Left lobe of liver (tissue), 2 donors: ENCODE measurements at places on chromosomes 7 and 10.

DNA sequence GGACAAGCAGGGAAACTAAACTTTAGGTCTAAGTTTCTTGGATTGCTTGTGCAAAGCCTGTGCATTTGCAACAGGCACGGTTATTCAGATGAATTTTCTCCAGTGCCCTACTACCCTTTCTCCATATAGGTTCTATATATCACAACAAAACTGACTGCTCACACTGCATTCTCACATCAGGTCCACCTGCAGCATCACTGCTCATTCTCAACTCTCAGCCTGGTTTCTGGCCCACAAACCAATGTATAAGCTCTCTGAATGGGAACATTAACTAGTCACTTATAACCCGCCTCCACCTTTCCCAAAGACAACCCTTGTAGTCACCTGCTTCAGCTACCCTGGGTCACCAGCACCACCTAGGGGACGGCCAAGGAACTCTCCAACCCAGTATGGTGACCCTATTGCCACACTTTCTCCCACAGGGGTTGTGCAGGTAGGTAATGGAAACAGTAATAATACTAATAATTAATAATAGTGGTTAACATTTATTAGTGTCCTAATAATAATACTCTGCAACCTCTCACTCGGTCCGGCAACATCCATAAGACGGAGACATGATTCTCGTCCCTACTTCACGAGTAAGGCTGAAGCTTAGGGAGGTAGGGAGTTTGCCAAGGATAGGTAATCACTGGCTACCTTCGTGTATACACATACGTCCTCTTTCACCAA is 97.3 kb downstream of the CLEC2L start:
- peak; percentile 45 for DNase-seq

DNA sequence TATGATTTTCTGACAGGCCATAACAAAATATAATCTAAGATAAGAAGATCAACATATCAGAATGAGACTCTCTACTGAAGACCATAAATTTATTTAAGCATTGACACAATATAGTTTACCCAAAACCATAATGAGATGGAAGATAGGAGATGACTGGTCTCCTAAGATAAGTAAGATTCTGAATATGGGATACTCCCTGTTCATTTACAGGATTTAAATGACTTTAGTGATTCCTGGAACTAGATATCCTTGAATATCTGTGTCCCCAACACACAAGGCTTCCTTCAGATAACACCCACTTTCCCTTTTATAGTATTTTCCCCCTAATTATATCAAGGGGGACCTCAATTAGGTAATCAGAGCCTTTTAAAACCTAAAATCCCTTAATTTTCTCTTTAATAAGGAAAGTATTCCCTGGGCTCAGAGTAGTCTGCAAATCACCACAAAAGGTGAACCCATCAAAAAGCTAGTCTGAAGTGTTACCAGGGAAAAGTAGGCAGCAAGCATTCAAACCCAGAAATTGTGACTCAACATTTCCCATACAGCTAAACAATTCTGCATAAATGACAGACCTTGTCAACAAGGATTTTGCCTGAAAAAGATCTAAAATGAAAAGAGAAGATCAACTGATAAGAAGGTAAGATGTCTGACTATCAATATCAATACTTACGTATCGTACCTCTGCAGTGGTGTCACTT is 99.9 kb downstream of the CNOT4 start:
- DNase-seq, result no peak

- no peak for DNase-seq
Observed at GRCh38 chr7:149765399-149766121, 7.8 kb downstream of the ZNF467 start.

DNA sequence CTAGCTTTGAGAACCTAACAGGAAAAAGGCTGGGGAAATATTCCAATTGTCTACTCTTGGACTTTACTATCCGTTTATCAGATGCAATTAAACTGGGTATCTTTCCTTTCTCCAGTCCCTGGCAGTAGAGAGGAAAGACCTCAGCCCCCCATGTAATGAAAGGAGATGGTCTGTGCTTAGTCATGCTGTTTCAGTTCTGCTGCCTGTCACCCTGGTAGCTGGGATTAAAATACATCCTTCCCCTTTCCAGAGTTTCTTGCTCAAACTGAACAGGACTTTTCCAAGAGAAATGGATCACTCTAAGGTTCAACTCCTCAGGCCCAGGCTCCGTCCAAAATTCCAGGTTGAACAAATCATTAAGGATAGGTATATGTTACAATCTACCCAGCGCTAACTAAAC is 202.9 kb downstream of the PTEN start:
- DNase-seq, result no peak

GRCh38 chr7:47765373-47765979 is 182.8 kb downstream of the PKD1L1 start:
- no peak for DNase-seq

DNA sequence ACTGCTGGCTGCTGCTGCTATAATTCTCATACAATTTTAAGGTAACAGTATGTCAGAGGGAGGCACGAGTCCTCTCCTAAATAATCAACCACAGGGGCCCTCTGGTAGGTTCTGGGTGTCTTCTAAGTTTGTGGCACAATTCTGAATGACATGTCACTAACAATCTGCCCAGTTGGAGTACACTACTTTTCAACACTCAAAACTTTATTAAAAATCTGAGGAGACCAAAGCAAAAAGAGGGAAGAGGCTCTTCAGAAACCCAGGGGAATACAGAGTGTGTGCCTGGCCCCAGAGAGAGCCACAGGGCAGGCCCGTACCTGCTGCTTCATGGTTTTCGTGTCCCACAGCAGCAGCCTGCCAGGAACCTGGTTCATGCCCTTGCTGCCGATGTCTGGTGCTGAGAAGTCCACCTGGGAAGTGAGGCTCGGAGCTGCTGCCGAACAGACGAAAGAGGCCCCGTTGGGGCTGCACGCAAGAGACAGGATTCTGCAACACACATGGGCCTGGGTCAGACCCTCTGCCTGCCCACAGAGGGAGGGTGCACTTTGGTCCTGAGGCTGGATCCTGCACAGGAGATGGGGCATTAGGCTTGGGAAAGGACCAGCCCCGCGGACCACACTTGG is 18.3 kb downstream of the WDR91 start:
- DNase-seq, result no peak
